Hematopoietic multipotent progenitor cell treated with erythropoietin and hydrocortisone succinate and interleukin-3 and kit ligand, for 8 days (in vitro differentiated cells): ENCODE measurements at places on chromosomes 13 and 19.
A peak's percentile ranks its signal among the peaks of the same experiment; 100 is the strongest.

DNA sequence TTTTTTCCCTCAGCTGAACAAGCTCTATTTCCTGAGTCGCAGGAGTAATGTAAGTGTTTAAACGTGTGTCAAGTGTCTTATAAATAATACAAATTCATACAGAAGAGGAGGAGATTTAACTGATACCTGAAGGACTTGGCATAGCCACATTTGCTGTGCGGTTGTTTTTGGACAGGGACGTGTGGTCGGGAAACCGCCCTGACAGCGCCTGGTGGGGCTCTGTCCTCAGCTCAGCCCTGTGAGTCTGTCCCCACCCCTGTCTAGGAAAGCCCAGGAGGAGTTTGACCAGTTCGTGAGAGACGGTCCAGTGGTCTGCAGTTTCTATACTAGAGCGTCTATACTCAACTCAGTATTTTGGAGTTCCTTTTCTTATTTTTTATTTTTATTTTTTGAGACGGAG, 16.7 kb downstream of the ZIC2 start:
- no peak for DNase-seq

DNA sequence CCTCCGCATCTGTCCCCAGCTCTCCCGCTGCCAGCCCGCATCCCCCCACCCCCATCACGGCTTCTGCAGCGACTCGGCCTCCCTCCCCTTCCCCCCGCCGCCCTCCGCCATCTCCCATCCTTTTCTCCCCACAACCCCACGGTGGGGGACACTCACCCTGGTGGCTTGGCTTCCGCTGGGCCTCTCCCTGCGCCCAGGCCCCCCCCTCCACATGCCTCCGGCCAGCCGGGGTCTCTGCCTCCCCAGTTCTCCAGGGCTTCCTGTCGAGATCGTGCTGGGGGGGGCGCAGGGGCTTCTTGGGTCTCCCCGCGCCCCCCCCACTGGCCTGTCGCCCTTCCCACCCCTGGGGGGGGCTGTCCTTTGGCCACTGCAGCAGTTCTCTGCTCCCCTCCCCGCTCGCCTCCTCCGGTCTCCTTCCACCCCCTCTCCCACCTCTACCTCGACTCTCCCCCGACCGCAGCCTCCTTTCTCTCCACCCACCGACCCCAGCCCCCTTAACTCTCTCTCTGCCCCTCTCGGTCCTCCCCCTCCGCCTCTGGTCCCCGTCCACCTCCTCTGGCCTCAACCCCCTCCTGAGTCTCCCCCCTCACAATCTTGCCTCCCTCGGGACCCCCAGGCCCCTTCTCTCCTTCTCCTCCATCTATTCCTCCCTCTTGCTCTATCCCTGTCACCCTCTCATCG, 17.1 kb downstream of the LRRC4B start:
- DNase-seq, result no peak

- peak; percentile 52 for DNase-seq
Measured at GRCh38 chr19:11673608-11674041, 65.1 kb downstream of the ZNF823 start.

DNA sequence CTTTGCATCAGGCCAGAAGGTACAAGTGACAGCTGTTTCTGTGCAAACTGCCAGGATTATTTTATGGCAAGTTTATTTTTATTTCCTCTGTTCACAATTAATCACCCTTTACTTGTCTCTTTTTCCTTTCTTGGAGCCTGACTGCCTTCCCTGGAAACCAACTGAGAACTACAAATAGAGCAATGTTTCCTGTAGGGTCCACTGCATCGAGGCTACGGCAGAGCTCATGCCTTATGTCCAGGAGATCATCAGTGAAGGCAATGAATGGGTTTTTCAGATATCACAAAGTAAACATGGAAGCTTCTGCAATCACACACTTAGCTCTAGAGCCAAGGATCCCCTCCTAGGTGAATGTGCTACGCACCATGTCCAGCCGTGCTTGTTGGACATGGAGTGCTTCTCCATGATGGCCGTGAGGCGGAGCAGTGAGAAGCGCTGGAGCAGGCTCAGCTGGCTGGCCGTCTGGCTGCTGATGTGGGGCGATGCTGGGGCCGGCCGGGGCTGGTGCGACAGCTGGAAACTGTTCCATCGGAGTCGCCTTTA, 110.9 kb downstream of the KL start:
- no peak for DNase-seq

DNA sequence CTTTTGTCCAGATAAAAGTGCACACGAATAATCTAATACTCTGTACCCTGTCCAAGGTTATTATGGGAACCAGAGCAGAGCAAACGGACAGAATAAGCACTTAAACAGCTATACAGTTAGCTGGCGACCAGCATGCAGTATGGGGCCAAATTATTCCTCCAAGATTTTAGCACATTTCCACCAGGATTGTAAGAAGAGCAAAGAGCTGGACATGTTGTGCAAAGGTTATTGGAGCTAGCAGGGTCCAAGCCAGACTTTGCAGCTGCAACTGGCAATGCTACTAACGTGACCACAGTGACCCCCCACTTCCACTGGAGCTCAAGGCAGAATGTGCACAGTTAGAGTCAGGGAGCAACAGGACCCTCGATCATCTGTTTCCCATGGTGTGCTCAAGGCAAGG, 89.9 kb downstream of the COL4A1 start:
- DNase-seq, result no peak

GRCh38 chr13:27526516-27526915, 76.2 kb upstream of the MTIF3 start:
- no peak for DNase-seq

DNA sequence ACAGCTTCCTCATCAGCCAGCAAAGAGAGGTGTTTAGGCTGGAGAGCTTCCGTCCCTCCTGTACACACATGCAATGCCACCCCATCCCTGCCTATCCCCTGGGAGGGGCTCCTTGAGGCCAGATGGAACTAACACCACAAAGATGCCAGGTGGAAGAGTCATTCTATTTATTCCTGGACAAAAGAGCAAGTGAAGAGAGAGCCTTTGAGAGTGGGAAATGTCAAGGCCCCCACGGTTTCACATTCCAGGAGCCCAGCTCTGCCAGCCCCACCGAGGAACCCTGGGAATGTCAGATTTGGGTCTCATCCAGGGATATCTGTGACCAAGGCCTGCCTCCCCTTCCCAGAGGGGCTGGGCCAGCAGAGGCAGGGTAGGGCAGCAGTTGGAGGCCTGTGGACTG, 30.8 kb upstream of the IGFL1 start:
- DNase-seq, result no peak

DNA sequence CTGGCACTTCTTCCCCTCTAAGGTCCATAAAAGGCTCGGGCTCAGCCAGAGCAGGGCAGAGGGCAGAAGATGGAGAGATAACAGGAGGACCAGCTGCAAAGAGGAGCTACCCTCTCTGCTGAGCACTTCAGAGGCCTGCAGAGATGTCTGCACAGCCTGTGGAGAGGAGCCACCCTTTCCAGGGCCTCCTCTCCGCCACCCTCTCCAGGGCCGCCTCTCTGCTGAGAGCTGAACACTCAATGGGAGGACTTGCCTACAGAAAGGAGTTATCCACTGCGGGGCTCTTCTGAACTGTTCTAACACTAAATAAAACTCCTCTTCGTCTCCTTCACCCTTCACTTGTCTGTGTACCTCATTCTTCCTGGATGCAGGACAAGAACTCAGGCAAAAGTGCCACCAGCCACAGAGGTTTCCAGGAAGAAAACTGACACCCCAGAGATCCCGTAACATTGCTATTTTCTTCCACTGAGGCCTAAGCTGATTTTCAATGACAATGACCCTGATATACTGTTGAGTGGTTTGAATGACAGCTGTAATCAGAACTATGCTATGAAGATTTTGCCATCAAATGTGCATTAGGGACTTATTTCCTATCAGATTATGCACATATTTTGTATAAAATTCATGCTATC, 16.2 kb upstream of the TSC22D1 start:
- DNase-seq, result no peak

- DNase-seq, result no peak
Measured at GRCh38 chr19:58498316-58499020, 13.3 kb downstream of the SLC27A5 start.

DNA sequence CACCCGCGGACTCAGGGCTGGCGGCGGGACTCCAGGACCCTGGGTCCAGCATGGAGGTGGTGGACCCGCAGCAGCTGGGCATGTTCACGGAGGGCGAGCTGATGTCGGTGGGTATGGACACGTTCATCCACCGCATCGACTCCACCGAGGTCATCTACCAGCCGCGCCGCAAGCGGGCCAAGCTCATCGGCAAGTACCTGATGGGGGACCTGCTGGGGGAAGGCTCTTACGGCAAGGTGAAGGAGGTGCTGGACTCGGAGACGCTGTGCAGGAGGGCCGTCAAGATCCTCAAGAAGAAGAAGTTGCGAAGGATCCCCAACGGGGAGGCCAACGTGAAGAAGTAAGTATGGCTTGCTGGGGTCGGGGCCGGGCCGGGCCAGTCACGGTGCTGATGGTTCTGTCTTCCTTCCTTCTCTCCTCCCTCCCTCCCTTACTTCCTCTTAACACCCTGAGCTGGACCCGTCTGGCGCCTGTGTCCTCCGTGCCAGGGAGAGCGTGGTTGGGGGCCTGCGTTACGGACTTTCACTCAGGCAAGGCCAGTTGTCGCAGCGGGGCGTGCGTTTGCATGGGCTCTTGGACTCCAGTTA, 1.4 kb downstream of the STK11 start:
- DNase-seq, result no peak

DNA sequence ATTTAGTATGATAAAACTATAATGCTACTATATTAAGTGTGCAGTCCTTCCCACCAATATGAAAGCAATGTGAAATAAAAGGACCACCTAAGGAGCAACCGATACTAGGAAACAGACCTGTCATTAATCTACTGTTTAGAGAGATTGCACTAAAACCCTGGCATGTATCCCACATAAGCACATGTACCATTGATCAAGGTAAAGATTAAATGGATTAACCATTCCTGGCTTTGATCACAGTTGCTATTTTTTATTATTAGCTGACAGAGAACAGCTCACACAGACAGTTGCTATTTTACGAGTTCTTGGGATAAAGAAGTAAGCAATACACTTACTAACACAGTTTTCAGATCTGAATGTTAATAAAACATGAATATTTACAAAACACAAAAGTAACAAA, 57.7 kb upstream of the ZDHHC20 start:
- peak; percentile 77 for DNase-seq

GRCh38 chr13:109868578-109869311, 82.4 kb upstream of the IRS2 start:
- no peak for DNase-seq

GRCh38 chr13:44388427-44389059, 14.9 kb downstream of the SERP2 start:
- peak; percentile 70 for DNase-seq

GRCh38 chr19:3398114-3398899, 31.9 kb downstream of the NFIC start:
- DNase-seq, result no peak
